Activated CD4-positive, alpha-beta T cell treated with anti-CD3 and anti-CD28 coated beads, Interleukin-2, amount 50 U/mL, for 48 hours (primary cell): ENCODE measurements at places on chromosomes 12 and 14.

GRCh38 chr12:120230326-120230973 is 29.5 kb upstream of the RPLP0 start:
- DNase-seq: no peak

- DNase-seq: no peak
These were observed 142.0 kb downstream of the SEC23A start for GRCh38 chr14:38960946-38961531.

- DNase-seq: no peak
These were observed 148.2 kb upstream of the CLEC14A start for GRCh38 chr14:38404100-38404541.

DNA sequence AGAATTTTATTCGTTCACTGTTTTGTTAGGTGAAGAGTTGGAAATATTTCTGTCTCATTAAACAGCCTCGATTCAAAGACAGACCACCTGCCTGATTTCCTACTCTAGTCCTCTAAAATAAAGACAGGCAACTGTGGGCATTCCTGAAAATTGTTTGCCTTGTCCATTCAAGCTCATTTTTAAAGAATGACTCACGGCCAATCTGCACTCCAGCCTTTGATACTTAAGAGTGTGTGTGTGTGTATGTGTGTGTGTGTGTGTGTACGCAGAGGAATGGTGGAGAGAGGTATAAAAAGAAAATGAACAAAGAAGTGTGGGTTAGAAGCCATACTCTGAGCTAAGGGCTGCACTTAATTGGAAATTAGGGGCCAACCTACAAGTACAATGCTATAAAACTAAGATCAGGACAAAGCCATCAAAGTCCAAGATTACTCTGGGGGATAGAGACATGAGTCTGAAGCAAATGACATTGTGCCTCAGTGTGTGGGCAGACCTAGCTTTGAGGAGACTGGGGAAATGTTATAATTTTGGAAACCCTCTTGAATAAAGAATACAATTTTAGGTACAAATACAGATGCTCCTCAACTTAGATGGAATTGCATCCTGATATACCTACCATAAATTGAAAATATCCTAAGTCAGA is 45.6 kb upstream of the SOCS2 start:
- DNase-seq: no peak

- DNase-seq: peak; percentile 36
These were observed 42.8 kb downstream of the KDM2B start for GRCh38 chr12:121537814-121538698.

GRCh38 chr12:23543767-23544166 is 405.7 kb downstream of the SOX5 start:
- DNase-seq: no peak

GRCh38 chr12:53869500-53869899 is 69.1 kb upstream of the HOXC13 start:
- DNase-seq: no peak

GRCh38 chr12:131672941-131673887 is 37.7 kb upstream of the SFSWAP start:
- DNase-seq: no peak
